ENCODE measurements at places on chromosomes 6 and 20. TPM values are rescaled to one million over a fixed set of nuclear protein-coding genes. Genes with fewer than 3 reads are reported as not detected.

RSPO4 gene
- not detected for total RNA-seq

MC3R gene
- total RNA-seq = not detected

PHF3 gene
- total RNA-seq = 34.2 TPM

ZNF451 gene
- 17.2 TPM for total RNA-seq

HDGFL1 gene
- not detected for total RNA-seq

FOXC1 gene
- 3.5 TPM for total RNA-seq

PRSS35 gene
- total RNA-seq = not detected

FHL5 gene
- 7.2 TPM for total RNA-seq

CCN6 gene
- not detected for total RNA-seq

RAET1G gene
- not detected for total RNA-seq

LY6G6C gene
- total RNA-seq = not detected

TP53INP2 gene
- 108 TPM for total RNA-seq

CDH4 gene
- total RNA-seq = 0.05 TPM

SMAP1 gene
- 27.7 TPM for total RNA-seq

PAK5 gene
- total RNA-seq = not detected

DCDC2 gene
- total RNA-seq = not detected

PPP1R3G gene
- total RNA-seq = 14.2 TPM

HLA-DRB1 gene
- total RNA-seq = 27.5 TPM

MUC22 gene
- total RNA-seq = 0.19 TPM

ELOVL5 gene
- total RNA-seq = 20.8 TPM

PBOV1 gene
- not detected for total RNA-seq

TSPO2 gene
- not detected for total RNA-seq

AVP gene
- 0.51 TPM for total RNA-seq

HCRTR2 gene
- not detected for total RNA-seq

PI3 gene
- total RNA-seq = not detected

CST4 gene
- not detected for total RNA-seq

IL17A gene
- not detected for total RNA-seq

GPLD1 gene
- total RNA-seq = 1.0 TPM

Measured in Right ventricle myocardium superior (tissue), 1 donor.